Cardiac muscle cell (in vitro differentiated cells and primary cell): ENCODE measurements at places on chromosomes 16 and 17. TPM values are rescaled to one million over a fixed set of nuclear protein-coding genes. Genes with fewer than 3 reads are reported as not detected.

SPATA33 gene
- polyA plus RNA-seq, result 13.2 and 13.5 TPM in 2 replicates

MARF1 gene
- polyA plus RNA-seq, result 6.6 and 8.8 TPM in 2 replicates

TEKT1 gene
- polyA plus RNA-seq, result not detected in 2 replicates

ELOB gene
- polyA plus RNA-seq, result 606 and 614 TPM in 2 replicates

GPRC5C gene
- polyA plus RNA-seq, result 106 and 117 TPM in 2 replicates

BCL6B gene
- not detected in 2 replicates for polyA plus RNA-seq

FGF11 gene
- polyA plus RNA-seq, result 50.4 and 63.6 TPM in 2 replicates

NCBP3 gene
- polyA plus RNA-seq, result 27.0 and 59.0 TPM in 2 replicates

HELZ gene
- 27.6 and 38.6 TPM in 2 replicates for polyA plus RNA-seq
